ENCODE measurements at places on chromosomes 3 and 15. TPM values are rescaled to one million over a fixed set of nuclear protein-coding genes. Genes with fewer than 3 reads are reported as not detected.

GRCh38 chr3:72338082-72338941, 509.9 kb downstream of the SHQ1 start:
- DNase-seq, result no peak

Gene TEX55
- polyA plus RNA-seq, result not detected

DNA sequence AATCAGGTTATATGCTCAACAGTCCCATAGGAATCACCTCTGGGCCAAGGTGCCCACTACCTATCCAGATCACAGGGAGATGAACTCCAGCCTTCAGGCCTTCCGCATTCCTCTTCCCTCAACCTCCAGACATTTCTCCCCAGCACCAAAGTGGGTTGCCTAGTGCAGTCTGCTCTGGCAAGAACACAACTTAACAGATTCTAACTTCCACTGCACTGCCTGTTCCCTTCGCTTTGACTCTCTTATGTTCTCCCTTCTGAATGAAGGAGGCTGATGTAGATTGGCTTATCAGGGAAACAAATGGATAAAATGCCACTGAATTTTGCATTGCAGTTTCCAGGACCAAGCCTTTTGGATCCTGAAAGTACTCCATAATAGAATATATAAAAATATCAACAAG, 106.3 kb downstream of the SRGAP3 start:
- no peak for DNase-seq

DNA sequence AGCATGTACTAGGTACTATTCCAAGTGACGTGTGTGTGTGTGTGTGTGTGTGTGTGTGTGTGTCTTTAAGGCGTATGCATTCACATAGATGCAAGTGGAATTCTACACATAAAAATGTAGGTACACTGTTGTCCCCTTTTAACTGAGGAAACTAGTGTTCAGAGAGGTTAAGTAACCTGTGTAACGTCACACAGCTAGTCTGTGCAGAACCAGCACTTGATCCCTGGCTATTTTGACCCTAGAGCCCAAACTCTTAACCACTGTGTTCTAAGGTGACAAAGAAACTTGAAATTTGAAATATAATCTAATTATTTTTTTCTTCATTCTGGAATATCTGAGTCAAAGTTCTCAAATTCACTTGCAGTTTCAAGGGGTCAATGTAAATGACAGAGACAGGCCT, 73.8 kb downstream of the TAFA4 start:
- DNase-seq, result no peak

GRCh38 chr3:45472795-45473194, 84.4 kb downstream of the LARS2 start:
- peak; percentile 2 for DNase-seq

Gene CPLX3
- polyA plus RNA-seq, result 0.10 TPM

- DNase-seq, result no peak
Measured at GRCh38 chr3:134093956-134094355, 64.2 kb upstream of the SLCO2A1 start.

GRCh38 chr3:38004415-38005075, 14.0 kb downstream of the VILL start:
- DNase-seq, result peak; percentile 71

DNA sequence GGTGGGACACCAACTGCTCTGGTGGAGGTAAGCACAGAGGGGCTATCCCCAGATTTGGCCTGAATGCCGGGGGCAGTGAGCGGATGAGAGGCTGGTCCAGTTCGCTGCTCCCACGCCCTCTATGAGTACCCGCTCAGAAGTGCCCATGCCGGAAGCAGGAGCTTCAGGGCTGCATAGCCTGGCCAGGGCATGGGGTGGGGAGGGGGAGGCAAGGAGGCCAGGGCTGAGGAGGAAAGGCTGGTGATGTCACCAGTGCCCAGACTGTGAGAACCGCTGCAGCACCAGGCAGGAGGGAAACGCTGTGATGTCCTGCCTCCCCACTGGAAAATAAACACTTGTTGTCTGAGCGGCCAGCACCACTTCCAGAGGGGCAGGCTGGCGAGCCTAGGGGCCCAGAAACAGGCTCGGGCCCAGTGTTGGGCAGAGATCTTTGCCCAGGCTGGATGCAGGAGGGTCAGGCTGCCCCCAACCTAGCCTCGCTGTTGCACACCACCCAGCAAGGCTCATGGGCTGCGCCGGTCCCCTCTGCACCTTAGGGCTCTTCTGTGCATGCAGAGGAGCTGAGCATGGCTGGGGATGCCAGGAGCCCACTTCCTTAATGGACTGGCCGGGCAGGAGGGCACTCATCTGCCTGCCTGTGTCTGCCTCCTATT, 10.9 kb upstream of the DLL4 start:
- peak; percentile 59 for DNase-seq

- no peak for DNase-seq
Measured at GRCh38 chr15:101439920-101440319, 49.6 kb downstream of the PCSK6 start.

DNA sequence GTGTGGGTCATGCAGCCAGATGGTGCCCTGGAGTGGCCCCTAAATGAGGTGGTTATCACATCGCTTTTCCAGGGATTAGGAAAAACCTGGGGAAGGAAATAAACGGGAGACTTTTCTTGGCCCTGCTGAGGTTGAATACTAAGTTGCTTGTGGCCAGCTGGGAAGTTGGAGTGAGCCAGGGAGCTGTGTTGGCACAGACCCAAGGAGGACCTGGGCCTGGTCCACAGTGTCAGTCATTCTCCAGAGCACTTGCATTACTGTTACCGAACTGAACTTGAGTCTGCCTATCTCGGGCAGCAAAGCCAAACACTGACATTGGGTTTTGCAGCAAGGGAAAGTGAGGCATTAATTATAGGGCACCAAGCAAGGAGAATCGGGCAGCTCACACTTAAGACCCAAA, 339.0 kb downstream of the GABRB3 start:
- DNase-seq, result no peak

DNA sequence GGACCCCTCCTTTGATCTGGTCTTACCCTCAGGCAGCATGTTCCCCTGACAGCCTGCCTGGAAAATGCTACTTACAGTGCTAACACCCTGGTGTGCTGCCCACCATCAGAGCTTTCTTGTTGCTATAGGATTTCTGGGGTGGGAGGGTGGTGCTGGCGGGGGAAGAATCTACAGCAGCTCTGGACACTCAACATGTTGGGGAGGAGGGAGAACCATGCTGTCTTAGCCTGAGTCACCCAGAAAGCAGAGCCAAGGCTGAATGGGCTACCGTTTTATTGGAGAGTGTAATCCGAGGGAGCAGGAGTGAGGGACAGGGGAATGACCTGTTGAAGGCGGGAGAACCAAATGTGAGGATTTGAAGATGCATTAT, 45.6 kb downstream of the MFSD1 start:
- no peak for DNase-seq

Gene FBXL2
- 3.7 TPM for polyA plus RNA-seq

Gene MPI
- polyA plus RNA-seq, result 31.7 TPM

DNA sequence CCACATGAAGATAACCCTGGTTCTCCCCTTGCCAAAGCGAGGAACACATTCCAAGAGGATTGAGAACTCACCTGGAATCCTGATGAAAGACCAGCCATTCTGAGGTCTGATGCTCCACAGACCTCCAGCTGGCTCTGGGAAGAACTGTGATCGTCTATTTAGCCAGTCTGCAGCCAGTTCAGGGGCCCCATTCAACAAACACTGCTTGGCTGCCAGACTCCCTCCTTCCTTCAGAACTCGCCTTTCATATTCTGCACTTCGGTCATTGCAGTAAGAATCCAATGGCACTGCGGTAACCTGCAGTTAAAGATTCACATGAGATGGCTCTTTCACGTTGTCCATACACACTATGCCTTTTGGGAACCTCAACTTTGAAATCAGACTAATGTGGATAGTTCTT, 67.6 kb downstream of the CHAC1 start:
- DNase-seq, result peak; percentile 9

Gene LDHAL6B
- 0.05 TPM for polyA plus RNA-seq

Gene GPR62
- polyA plus RNA-seq, result not detected

Gene CYP1A1
- 15.0 TPM for polyA plus RNA-seq

DNA sequence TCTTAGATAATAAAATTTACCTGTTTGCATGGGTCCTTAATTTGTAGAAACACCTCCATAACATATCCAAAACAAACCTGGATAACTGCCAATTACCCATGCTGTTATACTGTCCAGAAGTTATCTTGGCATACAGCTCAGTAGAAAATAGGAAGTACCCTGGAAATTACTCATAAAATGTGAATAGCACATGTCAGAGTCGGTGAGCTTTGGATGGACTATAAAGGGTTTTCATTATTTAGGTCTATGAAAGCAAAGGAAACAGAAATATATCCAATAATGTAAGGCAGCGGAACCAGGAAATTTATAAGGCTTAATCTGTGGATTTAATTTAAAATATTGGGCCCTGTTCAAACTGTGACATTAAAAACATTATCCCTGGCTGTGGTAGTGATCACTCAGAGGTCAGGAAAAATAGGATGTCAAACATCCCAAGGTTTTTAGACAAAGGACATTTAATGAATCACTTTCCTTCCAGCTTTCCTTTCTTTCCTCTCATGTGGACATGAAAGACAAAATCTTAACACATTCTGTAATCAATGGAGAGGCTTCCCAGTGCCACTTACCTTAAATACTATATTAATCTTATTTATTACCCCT, 459.0 kb upstream of the DPH6 start:
- peak; percentile 25 for DNase-seq

Gene PAQR9
- polyA plus RNA-seq, result not detected

GRCh38 chr3:183339461-183340086, 86.5 kb downstream of the B3GNT5 start:
- no peak for DNase-seq

DNA sequence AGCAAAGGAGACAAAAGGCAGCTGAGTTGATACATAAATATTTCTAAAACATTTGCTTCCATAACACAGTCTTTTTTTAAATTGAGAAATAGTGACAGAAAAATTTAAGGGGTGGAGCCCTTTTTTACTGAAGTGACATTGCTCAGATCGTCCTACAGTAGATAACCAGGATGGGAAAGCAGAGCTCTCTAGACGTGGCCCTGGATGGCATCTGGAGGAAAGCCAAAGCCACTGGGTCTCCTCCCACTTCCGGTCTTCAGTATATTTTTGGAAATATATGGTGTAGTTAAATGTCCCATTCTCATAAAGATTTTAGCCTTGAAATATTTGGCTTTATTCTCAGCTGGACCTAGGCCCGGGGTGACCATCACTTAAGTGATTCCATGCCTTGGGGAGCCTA, 326.1 kb downstream of the ZNF621 start:
- DNase-seq, result no peak

Gene NPAP1
- polyA plus RNA-seq, result not detected

DNA sequence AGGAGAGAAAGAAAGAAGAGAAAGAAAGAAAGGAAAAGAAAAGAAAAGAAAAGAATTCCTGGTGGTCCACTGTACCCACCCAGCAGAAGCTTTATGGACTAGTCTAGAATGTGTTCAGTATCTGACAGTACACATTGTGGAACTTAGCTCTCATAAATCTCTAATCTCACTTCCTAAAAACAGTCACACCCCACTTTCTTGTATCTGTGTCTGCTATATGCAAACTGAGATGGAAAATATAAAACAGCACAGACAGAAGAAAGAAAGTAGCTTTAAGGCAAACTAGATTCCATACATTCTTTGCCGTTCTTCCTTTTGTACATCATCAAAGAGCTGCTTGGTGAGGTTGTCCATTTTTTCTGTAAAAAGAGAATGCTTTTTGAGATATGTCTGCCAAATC, 41.1 kb upstream of the GNB5 start:
- no peak for DNase-seq

Gene SI
- polyA plus RNA-seq, result not detected

- no peak for DNase-seq
Measured at GRCh38 chr3:179837374-179837773, 184.5 kb downstream of the USP13 start.

Gene LRRC15
- 0.07 TPM for polyA plus RNA-seq

Gene CELSR3
- polyA plus RNA-seq, result 1.2 TPM

Gene FBXL22
- 0.91 TPM for polyA plus RNA-seq

Gene TM4SF18
- 2.1 TPM for polyA plus RNA-seq

DNA sequence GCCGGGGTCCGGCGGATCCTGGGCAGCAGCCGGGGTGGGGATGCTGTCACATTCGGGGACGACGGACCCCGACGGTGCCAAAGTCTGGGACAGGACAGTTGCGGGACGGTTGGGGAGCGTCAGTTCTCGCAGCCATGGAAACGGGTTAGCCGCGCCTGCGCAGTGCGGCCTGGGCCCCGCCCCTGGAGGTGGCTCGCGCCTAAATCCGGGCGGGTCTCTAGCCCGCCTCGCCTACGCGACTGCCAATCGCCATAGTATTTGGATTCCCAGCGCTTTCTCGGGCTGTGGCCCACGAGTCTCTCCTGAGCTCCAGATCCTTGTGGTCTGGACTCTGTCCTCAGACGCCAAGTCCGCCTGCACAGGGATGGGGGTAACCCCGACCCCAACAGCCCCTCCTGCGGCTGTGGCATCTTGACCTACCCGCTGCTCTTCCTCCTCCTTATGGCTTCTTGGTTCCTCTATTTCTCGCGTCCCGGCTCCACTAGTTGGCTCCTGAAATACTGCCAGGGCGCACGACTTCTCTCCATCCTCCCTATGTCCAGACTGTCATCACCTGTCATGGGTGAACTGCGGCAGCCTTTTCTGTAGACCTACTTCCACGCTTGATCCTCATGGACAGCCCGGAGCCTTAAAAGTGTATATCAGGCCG, at the start of gene ZMYND10:
Gene ZMYND10 (minus strand): TSS at position 147 of the 649 bp plus-strand sequence. CDS start 153 bp downstream, outside the sequence.
- DNase-seq, result peak; percentile 70

DNA sequence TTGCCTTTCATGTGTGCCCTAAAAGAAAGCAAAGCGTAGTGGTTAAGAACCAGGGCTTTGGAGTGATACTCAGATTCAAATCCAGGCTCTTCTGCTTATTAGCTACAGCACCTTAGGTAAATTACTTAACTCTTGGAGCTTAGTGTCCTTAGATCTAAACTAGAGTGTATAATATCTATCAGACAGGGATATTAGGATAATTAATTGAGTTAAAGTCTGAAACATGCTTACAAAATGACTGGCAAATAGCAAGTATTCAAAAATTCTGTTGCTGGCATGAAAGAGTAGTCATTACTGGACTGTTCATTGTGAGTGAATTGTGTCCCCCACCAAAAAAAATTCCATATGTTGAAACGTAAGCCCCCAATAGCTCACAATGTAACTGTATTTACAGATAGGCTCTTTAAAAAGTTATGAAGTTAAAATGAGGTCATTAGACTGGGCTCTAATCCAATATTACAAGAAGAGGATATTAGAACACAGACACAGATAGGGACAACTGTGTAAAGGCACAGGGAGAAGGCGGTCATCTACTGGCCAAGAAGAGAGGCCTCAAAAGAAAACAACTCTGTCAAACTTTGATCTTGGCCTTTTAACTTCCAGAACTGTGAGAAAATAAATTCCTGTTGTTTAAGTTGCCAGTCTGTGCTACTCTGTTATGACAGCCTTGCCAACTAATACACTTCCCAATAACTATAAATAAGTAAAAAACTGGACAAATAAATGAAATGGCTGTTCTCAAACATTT, 60.4 kb upstream of the LRRC3B start:
- peak; percentile 84 for DNase-seq

DNA sequence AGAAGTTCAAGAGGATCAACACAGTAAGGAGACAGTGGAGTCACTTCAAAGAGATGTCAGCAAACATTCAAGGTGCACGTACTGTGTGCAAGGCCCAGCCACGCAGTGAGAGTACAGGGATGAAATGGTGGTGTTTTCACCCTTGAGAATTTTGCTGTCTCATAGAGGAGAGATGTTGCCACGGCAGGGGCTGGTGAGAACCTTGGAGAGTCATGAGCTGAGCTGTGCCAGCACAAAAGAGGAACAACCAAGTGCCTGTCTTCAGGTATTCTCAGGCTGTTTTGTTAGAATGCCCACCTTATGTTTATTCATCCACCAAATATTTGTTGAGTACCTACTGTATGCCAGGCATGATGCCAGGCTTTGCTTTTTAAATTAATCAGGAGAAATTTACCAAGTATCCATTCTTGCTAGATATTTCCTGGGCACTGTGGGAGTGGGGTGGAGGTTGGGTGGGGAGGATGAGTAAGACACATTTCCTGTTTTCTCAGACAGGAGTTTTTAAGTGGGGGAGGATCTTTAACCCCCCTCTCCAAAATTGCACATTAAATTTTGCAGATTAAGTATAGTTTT, 72.6 kb downstream of the SLC6A11 start:
- DNase-seq, result no peak

Data from lung (tissue), 17 donors.